ENCODE measurements at places on chromosomes 3 and 15.

DNA sequence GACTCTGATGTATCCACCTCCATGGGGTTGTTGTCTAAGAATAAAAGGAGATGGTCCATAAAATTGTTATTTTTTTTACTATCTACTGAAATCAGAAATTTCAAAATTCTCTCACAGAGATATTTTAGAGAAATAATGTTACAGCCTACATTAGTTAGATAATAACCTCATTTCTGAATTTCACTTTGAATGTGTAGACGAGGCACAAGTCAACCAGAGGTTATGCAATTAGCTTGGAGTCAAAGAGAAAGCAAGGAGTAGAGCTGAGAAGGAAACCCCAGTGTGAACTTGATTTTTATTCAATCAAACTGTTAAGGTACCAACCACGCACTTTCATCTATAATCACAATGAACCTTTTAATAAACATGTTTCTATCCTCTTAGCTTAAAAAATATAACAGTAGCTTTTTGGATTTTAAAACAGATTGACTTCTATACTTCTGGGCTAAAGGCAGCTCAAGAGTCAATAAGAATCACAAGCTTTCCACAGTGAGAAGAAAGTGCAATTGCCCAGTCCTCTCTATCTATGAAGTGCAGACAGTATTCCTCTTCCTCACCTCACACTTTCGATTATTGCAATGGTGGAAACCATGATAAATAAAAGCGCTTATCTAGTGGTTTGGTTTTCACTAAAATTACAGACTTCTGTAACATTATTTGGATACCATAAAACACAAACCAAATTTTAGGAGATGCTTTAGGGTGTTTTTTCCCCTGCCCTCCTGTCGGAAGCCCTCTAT lies 403.2 kb downstream of the ZBTB20 start:
- DNase-seq: no peak

- peak; percentile 53 for DNase-seq
Observed at GRCh38 chr3:157572559-157573270, 69.5 kb upstream of the VEPH1 start.

GRCh38 chr3:82038556-82038955 lies 277.1 kb upstream of the GBE1 start:
- DNase-seq: no peak

DNA sequence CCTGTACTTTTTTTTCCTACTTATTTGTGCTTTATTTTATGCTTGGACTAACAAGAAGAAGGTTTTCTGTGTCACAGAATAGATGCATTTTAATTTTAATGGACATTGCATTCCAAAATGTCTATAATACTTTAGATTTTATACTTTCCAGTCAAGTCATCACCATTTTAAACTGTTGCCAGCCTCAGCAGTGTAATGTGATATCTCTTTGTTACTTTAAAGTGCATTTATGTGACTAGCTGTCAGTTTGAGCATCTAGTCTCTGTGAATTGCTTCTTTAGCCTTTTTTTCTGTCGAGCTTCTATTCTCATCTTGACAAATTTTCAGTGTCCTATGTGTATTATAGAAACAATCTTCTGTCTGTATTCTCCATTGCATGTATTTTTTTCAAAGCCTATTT lies 511.4 kb upstream of the CBLB start:
- DNase-seq: no peak

- DNase-seq: peak; percentile 6
Observed at GRCh38 chr3:10817506-10817905, 1.5 kb downstream of the SLC6A11 start.

DNA sequence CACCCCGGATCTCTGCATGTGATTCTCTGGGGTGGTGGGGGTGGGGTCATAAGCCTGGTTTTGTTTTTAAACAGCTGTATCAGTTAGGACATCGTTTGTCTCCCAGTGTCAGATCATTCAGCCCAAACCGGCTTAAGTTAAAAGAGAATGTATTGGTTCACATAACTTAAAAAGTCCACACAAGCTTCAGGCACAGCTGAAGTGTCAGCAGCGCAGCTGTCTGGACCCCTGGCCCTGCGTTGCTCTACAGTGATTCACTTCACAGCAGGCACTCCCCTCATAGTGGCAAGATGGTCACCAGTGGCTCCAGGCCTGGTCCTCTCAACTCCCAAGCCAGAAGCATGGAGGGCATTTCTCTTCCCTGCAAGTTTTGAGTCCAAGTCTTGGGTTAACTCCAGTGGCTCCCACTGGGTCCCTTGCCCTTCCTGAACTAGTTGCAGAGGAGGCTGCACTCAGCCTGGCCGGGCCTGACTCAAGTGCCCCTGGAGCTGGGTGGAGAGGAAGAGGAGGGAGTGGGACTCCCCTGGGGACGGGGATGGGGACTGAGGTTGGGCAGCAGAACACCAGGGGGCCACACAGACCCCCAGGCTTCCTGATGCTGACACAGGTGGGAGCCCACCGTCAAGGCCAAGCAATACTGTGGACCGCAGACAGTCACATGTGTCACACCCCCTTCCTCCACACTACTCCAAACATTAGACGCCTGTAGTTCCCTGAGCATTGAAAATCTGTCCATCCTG lies 28.9 kb upstream of the GP9 start:
- DNase-seq: no peak

- no peak for DNase-seq
Observed at GRCh38 chr3:129528589-129529100, at the start of gene RHO. Gene RHO (plus strand): TSS chr3:129528639. CDS start chr3:129528734, 95 bp downstream.

DNA sequence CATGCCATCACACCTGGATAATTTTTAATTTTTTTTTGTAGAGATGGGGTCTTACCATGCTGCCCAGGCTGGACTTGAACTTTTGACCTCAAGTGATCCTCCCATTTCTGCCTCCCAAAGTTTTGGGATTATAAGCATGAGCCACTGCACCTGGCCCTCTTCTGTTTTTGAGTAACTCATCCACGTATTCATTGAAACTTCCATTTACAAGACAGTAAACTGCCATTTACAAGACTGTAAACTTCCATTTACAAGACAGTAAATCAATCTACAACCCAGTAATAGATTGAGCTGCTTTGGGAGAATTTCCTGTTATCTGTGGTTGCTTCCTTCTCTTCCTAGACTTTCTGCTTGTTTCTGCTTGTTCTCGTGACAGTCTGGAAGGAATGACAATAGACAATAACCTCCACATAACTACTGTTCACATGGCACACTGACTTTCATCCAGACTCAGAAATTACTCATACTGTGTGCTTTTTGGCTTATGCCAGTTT lies 114.7 kb upstream of the CCNL1 start:
- DNase-seq: peak; percentile 12

- DNase-seq: peak; percentile 11
Observed at GRCh38 chr15:83869341-83869740, 215.4 kb downstream of the ADAMTSL3 start.

GRCh38 chr15:70643106-70643782 lies 120.1 kb downstream of the UACA start:
- DNase-seq: no peak

DNA sequence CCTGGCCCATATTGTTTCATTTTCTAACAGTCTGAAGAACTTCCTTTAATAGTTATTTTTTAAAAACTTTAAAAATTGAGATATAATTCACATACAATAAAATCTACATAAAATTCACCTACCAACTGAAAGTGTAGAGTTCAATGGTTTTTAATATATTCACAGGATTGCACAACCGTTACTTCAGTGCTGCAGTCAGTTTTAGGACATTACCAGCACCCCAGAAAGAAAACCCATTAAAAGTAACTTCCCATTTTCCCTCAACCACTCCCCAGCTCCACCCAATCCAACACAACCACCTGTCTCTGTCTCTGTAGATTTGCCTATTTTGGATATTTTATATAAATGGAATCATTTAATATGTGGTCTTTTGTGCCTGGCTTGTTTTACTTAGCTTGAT lies 29.6 kb downstream of the MGA start:
- no peak for DNase-seq

DNA sequence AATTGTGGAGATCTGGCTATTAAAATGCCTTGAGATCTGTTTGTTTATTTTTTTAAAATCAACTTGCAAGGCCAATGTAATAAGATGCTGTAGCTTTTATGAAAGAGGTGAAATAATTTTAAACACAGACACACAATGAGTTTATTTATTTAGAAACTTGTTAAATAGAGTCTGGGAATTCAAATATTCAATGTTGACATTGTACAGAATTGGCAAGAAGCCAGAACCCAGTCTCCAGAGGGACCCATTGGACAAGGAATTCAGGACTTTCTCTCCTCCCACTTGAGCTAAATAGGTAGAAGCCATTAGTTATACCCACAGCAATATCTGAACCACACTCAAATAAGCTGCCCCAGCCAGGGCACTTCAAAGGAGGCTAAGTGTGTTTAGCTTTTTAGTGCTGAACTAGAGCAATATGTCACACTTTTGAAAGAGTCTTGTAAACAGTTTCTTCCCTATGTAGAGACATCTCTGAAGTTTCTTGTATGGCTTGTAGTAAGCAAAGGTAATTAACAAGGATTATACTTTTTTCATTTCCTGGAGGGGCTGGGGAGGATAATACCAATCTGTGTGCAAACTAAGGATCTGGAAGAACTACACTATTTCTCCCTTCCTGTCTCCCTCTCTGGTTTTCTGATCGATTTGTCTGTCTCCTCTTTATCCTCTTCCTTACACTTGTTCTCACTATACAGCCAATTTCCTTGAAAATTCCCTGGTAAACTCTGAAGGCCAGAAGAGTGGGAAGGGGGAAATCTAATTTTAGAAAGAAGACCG lies 6.0 kb downstream of the MECOM start:
- DNase-seq: no peak

DNA sequence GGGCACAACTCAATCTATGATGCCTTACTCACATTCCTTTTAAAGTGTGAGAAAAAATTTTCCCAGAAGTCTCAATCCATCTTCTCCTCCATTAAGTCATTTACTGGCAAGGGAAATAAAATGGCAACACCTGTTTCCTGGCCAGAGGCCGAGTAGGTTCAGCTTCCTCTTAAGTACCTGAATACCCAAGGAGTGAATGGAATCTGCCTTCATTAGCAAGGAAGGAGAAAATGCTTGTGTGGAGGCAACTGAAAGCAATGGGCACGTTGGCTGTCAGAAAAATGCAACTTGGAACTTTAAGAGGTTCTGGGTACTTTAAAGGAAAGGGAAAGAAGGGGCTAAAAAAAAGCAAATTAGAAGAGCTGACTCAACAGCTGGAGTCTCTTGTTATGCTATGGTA lies 423.6 kb upstream of the ARL6 start:
- DNase-seq: peak; percentile 3

DNA sequence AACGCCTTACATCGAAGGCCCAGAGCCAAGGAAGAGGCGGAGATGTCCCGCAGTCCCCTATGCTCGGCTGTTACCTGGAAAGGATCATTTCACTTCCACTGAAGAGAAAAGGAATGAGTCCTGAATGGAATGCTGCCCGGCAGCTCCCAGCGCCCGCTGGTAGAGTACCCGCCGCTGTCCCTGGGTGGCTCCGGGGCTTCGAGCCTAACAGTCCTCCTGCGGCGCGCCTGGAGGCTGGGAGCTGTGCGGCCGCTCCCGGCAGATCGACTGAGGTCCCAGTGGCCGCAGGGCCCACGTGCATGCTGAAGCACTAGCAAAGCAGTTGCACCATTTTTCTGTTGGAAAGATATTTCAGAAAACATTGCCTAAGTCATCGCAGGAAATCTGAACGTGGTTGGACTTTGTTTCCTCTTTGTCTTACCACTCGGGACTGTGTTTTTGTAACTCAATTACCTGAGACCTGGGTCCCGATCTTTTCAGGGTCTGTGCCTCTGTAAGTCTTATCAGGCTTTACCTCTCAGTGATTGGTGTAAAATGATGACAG lies 984 bp downstream of the RNU6-1 start:
- DNase-seq: peak; percentile 94

- no peak for DNase-seq
Observed at GRCh38 chr3:130686833-130687232, 59.8 kb downstream of the PIK3R4 start.

DNA sequence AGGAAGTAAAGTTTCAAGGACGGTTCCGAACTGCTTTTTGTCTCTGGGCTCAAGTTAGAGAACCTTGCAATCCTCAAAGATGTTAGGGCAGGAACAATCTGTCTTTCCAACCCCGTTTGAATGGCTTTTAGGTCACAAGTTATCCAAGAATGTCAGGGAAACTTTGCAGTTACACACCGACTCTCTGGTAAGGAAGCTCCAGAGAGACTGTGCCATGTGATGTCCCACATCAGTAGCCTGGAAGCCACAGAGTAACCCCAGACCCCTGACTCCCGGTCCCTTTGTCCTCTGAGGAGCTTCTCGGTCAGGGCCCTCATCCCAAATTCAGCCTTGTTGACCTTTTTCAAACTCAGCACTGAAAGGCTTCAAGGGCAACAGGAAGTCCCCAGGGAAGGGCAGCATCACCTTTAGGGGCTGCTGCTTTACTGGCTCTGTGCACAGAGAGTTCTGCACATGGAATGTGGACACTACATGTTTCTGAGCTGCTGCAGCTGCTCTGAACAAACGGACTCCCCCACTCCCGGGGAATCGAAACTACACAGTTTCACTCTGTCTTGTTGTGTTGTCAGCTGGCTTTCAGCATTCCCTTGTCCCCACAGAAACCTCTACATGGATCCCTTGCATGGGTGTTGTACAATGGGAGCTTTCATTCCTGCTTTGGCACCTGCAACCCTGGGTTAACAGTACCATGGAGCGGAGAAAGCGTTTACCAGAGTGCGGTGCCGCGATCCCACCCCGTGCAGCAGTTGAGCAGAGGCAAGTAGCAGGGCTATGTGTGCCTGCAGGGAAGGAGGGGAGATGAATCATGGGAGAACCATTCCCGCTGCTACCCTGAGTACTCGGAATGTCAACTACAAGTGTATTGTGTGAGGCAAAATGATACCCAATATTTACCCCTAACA lies 408.2 kb upstream of the THBS1 start:
- peak; percentile 4 for DNase-seq

- no peak for DNase-seq
Observed at GRCh38 chr3:2543247-2543646, 444.6 kb downstream of the CNTN4 start.

DNA sequence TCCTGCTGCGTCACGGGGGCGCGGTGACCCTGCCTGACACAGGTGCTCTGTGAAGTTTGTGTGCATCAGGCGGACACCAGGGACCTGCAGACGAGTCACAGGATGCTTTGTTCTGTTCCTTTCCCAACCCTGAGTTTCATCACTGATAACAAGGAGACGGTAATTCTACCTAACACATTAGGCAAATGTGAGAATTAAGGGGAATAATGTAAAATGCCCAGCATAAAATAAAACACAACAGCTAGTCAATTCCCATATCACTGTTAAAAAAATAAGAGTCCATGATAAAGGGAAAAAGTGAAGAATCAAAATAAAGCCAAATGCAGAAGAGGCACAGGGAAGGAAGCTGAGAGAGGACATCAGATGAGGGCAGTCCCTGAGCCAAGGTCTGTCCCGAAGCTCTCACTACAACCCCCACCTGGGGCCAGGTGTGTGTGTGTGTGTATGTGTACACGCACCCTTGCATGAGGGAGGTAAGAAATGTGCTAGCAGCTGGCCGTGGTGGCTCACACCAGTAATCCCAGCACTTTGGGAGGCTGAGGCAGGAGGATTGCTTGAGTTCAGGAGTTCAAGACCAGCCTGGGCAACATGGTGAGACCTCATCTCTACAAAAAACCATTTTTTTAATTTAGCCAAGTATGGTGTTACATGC lies 27.5 kb downstream of the PLA2G4D start:
- DNase-seq: no peak
